ENCODE measurements at places on chromosomes 16 and 17.

DNA sequence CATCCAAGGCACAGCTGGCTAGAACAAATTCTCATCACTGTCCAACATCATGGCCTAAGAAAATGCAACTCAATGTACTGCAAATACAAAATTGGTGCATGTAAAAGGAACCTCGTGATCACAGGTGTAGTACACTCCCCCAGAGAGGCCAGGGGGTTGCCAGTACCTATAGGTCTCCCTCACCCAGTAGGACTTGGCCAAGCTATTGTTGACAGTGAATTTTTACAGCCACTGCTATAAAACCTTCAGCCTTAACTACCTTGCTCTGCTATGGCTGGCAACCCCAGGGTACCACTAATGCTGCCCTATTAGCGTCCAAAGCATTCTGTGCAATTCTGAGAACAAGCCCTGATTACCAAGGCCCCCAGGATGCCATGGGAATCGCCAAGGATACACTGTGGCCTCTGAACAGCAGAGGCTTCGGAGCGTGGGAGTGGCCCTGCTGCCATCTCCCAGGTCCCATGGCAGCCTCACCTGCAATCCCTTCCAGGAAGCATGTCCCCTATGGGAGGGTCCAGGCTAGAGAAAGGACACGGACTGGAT is 67.6 kb downstream of the SDK2 start:
- DNase-seq = no peak

DNA sequence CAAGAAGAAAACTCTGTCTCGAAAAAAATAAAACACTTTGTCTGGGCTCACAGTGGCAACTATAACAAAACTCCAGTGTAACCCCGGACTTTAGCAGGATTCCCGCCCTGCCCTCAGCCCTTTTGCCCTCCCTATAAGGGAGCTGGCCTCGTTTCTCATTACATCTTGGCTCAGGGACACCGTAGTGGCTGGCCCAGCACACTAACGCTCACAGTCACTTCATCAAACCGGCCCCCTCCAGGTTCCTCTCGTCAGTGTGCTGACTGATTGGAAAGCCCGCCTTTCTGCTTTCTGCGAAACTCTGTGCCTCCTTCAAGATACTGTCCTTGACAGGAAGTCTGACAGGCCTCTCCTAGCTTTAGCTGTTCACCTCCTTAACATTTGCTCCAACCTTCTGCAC is 11.2 kb upstream of the MYO1C start:
- no peak for DNase-seq

- no peak for DNase-seq
These were observed 398.6 kb downstream of the CPPED1 start for GRCh38 chr16:12405089-12405488.

GRCh38 chr17:83204230-83204725 is 124.9 kb downstream of the METRNL start:
- no peak for DNase-seq

- no peak for DNase-seq
These were observed 1.0 kb downstream of the OR1A1 start for GRCh38 chr17:3208484-3208883.

DNA sequence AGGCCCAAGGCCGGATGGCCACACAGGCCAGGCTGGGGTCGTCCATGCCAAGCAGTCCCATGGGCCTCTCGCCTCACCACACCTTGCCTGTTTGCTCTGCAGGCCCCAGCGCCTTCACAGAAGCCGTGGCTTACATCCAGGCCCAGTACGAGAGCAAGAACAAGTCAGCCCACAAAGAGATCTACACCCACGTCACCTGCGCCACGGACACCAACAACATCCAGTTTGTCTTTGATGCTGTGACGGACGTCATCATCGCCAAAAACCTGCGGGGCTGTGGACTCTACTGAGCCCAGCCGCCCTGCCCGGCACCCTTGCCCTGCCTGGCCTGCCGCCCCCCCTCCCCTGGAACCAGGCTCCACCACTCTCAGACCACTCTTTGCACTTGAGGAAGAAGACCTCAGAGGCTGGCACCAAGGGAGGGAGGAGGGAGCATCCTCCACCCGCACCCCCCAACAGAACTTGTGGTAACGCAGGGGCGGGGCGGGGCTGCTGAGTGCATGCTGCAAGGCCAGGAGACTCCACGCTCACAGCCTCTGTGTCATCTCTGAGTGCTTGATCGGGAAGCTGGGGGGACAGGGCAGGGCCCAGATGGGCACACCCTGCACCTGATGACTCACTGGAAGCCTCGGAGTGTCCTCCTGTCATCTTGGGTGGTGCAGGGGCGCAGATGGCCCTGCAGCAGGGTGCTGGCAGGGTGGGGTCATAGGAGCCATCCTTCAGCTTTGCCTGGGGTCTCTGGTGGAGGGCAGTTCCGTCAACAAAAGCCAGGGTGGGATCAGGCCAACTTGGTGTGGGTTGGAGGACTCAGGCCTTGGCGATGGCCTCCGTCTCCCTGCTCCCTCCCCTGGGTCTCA is 81.5 kb downstream of the AMFR start:
- DNase-seq = no peak

DNA sequence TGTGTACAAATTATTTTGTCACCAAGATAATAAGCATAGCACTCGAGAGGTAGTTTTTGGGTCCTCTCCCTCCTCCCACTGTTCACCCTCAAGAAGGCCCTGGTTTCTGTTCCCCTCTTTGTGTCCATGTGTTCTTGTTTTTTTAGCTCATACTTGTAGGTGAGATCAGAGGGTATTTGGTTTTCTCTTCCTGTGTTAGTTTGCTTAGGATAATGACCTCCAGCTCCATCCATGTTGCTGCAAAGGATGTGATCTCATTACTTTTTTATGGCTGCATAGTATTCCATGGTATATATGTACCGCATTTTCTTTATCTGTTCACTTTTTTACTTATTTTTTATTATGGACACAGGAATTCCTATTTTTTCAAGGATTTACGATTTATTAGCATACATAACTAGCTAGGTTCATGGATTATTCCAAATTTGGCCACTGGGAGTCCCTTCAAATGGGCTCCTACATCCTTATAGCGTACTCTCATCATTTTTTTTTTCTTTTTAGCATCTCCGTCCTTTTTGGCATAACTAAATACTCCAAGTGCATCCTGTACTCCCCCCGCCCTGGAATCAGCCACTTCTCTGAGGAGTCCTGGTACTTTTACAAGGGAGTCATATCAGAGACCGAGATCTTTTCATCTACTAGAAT is 7.3 kb downstream of the TADA2A start:
- DNase-seq = no peak

DNA sequence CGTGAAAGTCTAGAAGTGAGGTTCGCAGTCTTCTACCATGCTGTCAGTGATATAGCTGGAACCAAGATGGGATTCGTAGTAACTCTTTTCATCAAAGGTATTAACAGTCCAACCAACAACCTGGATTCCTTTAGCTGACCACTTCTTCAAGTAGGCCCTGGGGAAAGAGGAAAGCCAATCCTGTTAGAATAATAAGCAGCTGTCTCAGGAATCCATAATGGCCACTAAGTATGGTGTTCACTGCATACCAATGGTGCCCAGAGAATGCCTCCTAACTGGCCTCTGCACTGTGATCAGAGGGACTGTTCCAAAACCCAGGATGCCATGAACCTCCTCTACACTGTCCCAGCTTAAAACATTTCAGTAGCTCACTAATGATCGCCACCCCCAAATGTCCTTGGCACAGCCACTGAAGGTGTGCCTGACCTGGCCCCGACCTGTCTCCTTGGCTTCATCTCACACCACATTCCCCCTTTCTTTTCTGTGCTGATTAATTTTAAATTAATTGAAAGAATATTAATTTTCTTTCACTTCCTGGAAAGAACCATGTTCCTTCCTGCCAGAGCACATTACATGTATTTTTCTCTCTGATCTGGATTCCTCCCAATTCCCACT is 18.3 kb downstream of the GDE1 start:
- no peak for DNase-seq

GRCh38 chr17:5500247-5500588 is 13.9 kb downstream of the MIS12 start:
- DNase-seq = no peak

- DNase-seq = no peak
These were observed 14.1 kb downstream of the ARHGEF15 start for GRCh38 chr17:8324132-8324531.
